A549 treated with DMSO at 1 μM for 4 hours (cell line): ENCODE measurements at places on chromosomes 16 and 17. TPM values are rescaled to one million over a fixed set of nuclear protein-coding genes. Genes with fewer than 3 reads are reported as not detected.

The MYH1 gene
- not detected in 5 replicates for total RNA-seq

The SEPTIN12 gene
- not detected in 5 replicates for total RNA-seq

The SLC12A3 gene
- total RNA-seq, result 0.02 TPM in 2 of 5 replicates, not detected in the others

The PRR29 gene
- 0.52 to 0.95 TPM (median 0.70 TPM) in 5 replicates for total RNA-seq

The KRTAP16-1 gene
- not detected in 5 replicates for total RNA-seq

The CDH3 gene
- total RNA-seq, result 0.12 to 0.39 TPM (median 0.21 TPM) in 5 replicates

The ANKFN1 gene
- not detected in 5 replicates for total RNA-seq

The CCDC47 gene
- total RNA-seq, result 99.5 to 128 TPM (median 109 TPM) in 5 replicates

The SLFN12 gene
- 0.12 to 0.21 TPM (median 0.20 TPM) in 3 of 5 replicates, not detected in the others for total RNA-seq

The HAP1 gene
- 1.1 to 2.1 TPM (median 1.7 TPM) in 5 replicates for total RNA-seq

The ZNF319 gene
- 12.7 to 18.1 TPM (median 17.5 TPM) in 5 replicates for total RNA-seq

The SPNS2 gene
- total RNA-seq, result 6.7 to 14.2 TPM (median 10.1 TPM) in 5 replicates

The BRCA1 gene
- 23.8 to 30.9 TPM (median 30.3 TPM) in 5 replicates for total RNA-seq

The KRT39 gene
- total RNA-seq, result not detected in 5 replicates

The KRT27 gene
- not detected in 5 replicates for total RNA-seq

The APPBP2 gene
- 12.0 to 25.8 TPM (median 21.2 TPM) in 5 replicates for total RNA-seq

The AIPL1 gene
- not detected in 5 replicates for total RNA-seq

The NPTX1 gene
- 63.6 to 108 TPM (median 84.7 TPM) in 5 replicates for total RNA-seq

The OR4D1 gene
- total RNA-seq, result 0.02 TPM in 1 of 5 replicates, not detected in the others
